ENCODE measurements at places on chromosomes 4 and X.

- no peak for DNase-seq
Observed at GRCh38 chrX:69317721-69318120, 152.5 kb upstream of the PJA1 start.

GRCh38 chrX:115968436-115969252 lies 201.9 kb upstream of the AGTR2 start:
- no peak for DNase-seq

DNA sequence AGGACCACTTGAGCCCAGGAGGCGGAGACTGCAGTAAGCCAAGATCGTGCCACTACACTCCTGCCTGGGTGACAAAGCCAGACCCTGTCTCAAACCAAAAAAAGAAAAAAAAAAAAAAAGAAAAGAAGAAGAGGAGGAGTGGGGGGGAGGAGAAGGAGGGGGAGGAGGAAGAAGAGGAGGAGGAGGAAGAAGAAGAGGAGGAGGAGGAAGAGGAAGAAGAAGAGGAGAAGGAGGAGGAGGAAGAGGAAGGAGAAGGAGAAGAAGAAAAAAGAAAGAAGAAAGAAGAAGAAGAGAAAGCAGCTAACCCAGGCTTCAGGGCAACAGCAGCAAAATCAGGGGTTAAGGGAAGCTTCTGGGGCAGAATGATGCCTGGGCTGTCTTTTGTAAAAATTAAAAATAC lies 27.5 kb downstream of the VMA21 start:
- no peak for DNase-seq

DNA sequence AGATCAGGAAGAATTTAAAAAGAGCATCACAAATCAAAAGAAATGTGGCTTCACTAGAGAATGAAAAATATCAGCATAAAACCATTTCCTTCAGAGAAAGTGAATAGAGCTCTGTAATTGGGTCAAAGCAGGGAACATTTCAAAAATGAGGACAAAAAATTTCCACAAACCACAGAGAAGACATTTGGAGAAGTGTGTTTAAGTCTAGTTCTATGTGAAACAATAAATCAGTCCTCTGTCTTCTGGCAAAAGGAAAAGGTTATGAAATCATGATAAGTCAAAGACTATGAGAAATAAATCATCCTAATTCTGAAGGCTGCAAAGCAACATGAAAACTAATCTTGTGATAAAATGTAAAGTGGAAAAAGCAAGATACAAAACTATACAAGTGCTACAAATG lies 27.9 kb downstream of the SMPX start:
- DNase-seq = no peak

- no peak for DNase-seq
Observed at GRCh38 chrX:40083120-40083978, 14.4 kb downstream of the BCOR start.

All from epithelial cell of prostate (primary cell).